ENCODE measurements at places on chromosomes 1 and 21.

DNA sequence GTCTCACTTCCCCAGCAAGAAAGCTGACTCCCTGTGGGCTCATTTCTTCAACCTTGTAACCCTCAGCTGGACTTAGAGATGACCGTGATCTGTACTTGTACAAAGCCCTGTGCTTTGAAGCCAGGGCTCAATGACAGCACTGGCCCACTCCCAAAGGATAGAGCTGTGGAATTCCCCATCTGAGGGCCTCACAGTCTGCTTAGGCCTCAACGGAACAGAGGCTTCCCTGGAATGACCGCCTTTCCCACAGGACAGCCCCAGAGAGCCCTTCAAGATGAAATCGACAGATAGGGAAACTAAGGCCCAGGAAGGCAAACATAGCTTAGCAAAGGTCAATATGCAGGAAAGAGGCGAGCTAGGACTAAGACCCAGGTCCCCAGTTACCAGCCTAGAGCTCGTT is 11.5 kb downstream of the SLC9A1 start:
- no peak for DNase-seq

- no peak for DNase-seq
Observed at GRCh38 chr1:60425528-60425927, 352.0 kb upstream of the C1orf87 start.

- no peak for DNase-seq
Observed at GRCh38 chr1:108504447-108504846, 54.3 kb downstream of the NBPF6 start.

GRCh38 chr1:66954208-66954607 is 29.4 kb downstream of the MIER1 start:
- DNase-seq, result no peak

- DNase-seq, result no peak
Observed at GRCh38 chr1:20362856-20363255, 72.2 kb downstream of the VWA5B1 start.

GRCh38 chr21:42467140-42467983 is 28.7 kb downstream of the RSPH1 start:
- DNase-seq, result no peak

DNA sequence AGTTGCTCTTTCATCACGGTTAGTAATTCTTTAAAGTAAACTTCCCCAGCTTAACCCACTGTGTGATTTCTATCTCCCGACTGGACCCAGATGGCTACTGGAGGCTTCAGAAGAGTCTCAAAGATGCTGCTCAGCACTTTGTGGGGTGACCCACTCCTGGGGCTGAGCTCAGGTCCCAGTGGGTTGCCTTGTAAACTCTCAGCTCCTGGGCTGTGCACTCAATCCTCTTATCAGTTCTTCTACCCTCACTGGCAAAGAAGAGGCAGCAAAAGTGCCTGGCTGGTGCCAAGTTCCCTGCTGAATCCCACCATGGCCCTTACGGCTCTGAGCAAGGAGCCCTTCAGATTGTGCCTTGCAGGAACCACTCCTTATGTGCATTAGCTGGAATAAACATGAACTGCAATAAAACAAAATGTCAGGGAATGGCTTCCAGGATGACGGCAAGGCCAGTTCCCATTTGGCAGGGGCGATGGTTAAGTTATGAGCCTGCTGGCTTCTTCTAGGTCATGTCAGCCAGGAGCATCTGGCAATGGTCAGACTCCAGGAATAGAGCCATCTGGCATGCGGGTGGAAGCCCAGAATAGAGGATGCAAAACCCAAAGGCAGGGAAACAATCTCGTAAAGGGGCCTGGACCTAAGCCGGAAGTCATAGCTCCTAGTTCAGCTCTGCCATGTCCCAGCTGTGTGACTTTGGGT is 6.8 kb downstream of the MYOC start:
- DNase-seq, result no peak

DNA sequence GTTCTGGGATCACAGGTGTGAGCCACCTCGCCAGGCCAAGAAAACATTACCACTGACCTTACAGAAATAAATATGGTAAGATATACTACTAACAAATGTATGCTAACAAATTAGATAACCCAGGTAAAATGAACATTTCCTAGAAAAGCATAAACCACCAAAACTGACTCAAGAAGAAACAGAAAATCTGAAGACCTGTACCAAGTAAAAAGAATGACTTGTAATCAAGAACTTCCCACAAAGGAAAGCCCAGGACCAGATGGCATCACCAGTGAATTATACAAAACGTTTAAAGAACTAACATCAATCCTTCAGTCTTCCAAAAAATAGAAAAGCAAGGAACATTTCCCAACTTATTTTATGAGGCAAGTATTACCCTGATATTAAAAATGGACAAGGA is 29.3 kb downstream of the USP24 start:
- DNase-seq, result no peak

DNA sequence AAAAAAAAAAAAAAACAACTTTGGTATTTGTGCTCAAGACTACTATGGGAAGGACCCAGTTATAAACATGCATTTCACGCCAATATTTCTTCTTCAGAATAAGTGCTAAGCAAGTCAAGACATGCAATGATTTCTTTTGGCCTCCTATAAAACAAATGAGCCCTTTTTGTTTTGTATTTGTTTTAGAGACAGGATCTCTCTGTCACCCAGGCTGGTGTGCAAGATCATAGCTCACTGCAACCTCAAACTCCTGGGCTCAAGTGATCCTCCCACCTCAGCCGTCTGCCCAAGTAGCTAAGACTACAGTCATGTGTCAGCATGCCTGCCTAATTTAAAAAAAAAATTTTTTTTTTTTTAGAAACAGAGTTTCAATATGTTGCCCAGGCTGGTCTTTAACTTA is 348.7 kb downstream of the PCP4 start:
- DNase-seq, result no peak

DNA sequence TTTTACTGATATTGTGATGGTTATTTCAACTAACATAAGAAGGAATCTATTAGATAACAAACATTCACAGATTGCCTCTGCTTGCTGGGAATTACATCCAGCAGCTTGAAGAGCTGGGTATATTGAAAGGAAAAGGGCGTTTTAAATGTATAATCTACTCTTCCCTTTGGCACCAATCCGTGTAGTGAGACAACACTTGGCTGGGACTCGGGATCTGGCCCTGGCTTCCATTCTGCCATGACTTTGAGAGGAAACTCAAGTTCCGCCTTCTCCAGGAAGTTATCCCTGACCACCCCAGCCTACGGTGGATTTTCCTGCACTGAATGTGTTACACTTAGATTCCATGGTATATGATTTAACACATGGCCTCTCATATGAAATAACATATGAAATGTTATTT is 86.9 kb upstream of the UBE2U start:
- DNase-seq, result no peak

- DNase-seq, result no peak
Observed at GRCh38 chr1:67716800-67717199, 31.8 kb downstream of the GADD45A start.

DNA sequence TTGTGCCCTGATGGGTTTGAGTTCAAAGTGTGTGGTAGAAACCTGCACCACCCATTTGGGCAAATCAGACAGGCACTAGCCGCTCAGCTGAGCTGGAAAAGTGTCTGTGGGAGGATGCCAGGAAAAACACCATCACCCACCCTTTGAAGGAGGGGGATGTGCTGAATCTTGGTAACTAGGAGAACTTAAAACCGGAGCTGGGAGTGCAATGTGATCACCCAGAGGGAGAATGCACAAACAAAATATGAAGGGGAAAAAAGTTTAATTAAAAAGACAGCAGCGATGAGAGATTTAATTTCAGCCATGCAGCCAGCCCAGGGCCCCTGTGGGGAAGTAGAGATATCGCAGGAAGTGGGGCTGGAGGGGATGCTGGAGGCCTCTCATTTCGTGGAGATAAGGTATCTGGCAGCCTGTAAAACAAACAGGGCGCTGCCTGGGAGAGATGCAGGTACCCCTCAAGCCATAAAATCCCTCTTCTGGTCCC is 86.8 kb upstream of the BCAR3 start:
- DNase-seq, result no peak

GRCh38 chr1:244971552-244972216 is 107.3 kb upstream of the HNRNPU start:
- no peak for DNase-seq

- no peak for DNase-seq
Observed at GRCh38 chr1:8096105-8097011, 70.2 kb upstream of the ERRFI1 start.

DNA sequence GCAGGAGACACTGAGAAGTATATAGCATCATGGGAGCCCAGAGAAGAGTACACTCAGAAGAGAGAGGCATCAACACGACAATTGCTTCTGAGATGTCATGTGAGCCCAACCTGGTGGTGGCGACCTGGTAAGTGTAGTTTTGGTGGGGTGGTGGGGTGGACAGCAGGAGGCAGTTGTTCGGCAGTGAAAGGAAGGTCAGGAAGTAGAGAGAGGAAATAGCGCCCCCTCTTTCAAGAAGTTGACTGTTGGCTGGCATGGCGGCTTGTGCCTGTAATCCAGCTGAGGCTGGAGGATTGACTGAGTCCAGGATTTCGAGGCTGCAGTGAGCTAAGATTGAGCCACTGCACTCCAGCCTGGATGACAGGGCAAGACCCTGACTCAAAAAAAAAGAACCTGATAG is 12.6 kb downstream of the RSPO1 start:
- DNase-seq, result no peak

Data from stimulated activated CD4-positive, alpha-beta T cell treated with anti-CD3 and anti-CD28 coated beads, Interleukin-12 subunit alpha, Interleukin-12 subunit beta, amount 100 ng/mL, for 24 hours (primary cell).